Smooth muscle cell of the umbilical artery (primary cell): ENCODE measurements at places on chromosomes 2 and 18. TPM values are rescaled to one million over a fixed set of nuclear protein-coding genes. Genes with fewer than 3 reads are reported as not detected.

Gene ADD2
- total RNA-seq: 0.28 TPM in 1 of 2 replicates, not detected in the other

Gene BOK
- 21.7 and 35.5 TPM in 2 replicates for total RNA-seq

Gene TMEM182
- 4.5 and 5.3 TPM in 2 replicates for total RNA-seq

Gene TMEM247
- total RNA-seq: not detected in 2 replicates
